CD8-positive, alpha-beta memory T cell (primary cell): ENCODE measurements at places on chromosomes 7 and 10. TPM values are rescaled to one million over a fixed set of nuclear protein-coding genes. Genes with fewer than 3 reads are reported as not detected.

ARL4A gene
- 50.3 TPM for polyA plus RNA-seq

DNA sequence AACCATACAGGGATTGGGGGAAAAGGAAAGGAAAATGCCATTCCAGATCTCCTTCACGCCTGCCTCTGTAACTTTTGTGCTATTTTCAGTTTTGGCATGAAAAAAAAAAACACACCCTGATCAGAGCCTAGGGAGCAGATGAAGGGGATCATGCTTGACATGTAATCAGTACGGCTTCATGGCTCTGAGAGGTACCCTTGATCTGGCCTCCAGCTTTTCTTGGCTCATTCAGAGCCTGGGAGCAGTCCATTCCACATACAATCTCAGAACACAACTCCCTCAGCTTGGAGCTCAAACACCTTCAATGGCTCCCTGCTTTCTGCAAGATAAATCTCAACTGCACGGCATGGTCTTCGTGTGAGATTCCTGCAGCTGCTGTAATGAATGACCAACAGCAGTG is 422.8 kb upstream of the ZMIZ1 start:
- DNase-seq: no peak

DNA sequence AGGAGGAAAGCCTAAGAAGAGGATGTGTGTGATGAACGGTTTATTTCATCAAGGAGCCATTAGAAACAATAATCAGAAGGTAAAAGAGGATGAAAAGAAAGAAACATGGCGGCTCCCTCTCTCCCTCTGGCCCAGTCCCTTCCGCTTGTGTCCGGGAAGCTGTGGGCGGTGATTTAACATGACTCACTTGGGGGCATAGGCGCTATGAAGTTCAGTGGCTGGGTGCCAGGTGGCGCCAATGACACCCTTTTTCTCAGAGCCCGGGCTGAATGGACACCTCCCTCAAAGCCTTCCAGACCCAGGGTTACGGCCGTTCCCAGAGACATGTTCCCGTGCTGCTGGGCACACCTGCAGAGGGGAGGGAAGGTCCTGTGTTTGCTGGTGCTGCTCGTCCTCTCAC is 244.0 kb downstream of the SKAP2 start:
- DNase-seq: no peak

DNA sequence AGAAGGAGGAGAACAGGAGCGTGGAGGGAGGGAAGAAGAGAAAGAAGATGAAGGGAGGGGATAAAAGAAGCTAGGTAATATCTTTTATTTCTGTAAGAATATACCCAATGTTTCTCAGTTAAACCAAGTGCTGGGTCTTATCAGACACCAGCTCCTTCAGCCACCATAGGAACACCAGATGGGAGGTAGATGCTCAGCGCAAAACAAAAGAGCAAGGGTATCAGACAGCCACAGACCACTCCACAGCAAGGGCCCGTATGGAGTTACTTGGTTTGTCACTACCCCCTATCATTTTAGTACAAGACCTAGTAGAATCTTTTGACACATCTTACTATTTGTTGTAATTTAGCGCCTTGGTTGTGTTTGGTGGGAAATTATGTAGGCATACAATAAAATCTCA is 65.9 kb upstream of the FAM133B start:
- DNase-seq: no peak

FAM25C gene
- polyA plus RNA-seq: not detected

DNA sequence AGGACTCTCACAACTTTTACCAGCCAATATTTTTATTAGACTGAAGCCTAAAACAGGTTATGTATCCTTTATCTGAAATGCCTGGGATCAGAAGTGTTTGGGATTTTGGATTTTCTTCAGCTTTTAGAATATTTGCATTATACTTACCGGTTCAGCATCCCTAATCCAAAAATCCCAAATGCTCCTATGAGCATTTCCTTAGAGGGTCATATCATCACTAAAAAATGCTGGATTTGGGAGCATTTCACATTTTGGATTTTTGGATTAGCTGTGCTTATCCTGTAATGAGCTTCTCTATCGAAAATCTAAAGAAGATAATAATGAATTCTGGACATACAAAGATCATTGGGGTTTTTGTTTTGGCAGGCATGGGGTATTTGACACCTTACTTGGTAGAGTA is 53.0 kb downstream of the RALA start:
- DNase-seq: no peak

ATRNL1 gene
- polyA plus RNA-seq: not detected

TRIL gene
- polyA plus RNA-seq: not detected

GSDME gene
- polyA plus RNA-seq: 0.26 TPM

DNA sequence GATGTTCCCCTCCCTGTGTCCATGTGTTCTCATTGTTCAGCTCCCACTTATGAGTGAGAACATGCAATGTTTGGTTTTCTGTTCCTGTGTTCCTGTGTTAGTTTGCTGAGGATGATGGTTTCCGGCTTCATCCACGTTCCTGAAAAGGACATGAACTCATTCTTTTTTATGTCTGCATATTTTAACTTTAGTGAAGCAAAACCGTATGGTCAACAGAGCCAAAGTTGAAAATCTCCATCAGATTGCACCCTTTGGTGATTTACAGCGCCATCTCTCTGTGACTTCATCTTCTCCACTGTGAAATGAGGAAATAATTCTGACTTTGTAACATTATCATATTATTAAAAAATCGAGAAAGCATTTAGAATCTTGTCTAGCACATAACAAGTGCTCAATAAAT is 132.3 kb upstream of the PLXDC2 start:
- DNase-seq: no peak

- no peak for DNase-seq
Observed at GRCh38 chr10:11658801-11659368, 47.4 kb upstream of the USP6NL start.

WASHC2A gene
- 46.1 TPM for polyA plus RNA-seq

GRCh38 chr10:110818311-110819256 is 53.1 kb upstream of the PDCD4 start:
- DNase-seq: no peak

TMEM178B gene
- 0.02 TPM for polyA plus RNA-seq

CLEC2L gene
- polyA plus RNA-seq: not detected

BEND7 gene
- not detected for polyA plus RNA-seq

ST8SIA6 gene
- 1.9 TPM for polyA plus RNA-seq

GRCh38 chr10:14377591-14378175 is 47.0 kb upstream of the FRMD4A start:
- DNase-seq: no peak

DNA sequence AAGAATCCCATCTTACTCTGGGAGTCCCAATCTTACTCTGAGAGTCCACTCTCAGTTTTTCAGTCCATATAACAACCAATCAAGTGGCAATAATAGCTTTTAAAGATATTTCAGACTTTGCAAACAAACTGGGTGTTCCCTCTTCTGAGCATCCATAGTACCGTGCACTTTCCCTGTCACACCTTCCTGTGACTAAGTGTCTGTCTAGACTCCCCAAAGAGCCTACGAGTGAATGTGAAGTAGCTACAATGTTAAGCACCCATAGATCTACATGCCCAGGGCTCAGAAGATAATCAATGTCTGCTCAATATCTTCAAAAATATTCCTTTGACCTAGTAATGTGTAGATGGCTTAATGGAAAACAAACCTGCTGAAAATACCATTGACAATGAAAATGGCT is 95.6 kb upstream of the ASAH2 start:
- no peak for DNase-seq

GRCh38 chr10:124943301-124944092 is 1.6 kb downstream of the ZRANB1 start:
- no peak for DNase-seq

TUBB8 gene
- not detected for polyA plus RNA-seq

GRCh38 chr7:16416289-16417282 is 4.8 kb downstream of the CRPPA start:
- DNase-seq: no peak

GRCh38 chr10:114905450-114905849 is 32.5 kb upstream of the TRUB1 start:
- DNase-seq: no peak

- no peak for DNase-seq
Observed at GRCh38 chr7:87505557-87506245, 30.2 kb upstream of the ABCB4 start.

DNA sequence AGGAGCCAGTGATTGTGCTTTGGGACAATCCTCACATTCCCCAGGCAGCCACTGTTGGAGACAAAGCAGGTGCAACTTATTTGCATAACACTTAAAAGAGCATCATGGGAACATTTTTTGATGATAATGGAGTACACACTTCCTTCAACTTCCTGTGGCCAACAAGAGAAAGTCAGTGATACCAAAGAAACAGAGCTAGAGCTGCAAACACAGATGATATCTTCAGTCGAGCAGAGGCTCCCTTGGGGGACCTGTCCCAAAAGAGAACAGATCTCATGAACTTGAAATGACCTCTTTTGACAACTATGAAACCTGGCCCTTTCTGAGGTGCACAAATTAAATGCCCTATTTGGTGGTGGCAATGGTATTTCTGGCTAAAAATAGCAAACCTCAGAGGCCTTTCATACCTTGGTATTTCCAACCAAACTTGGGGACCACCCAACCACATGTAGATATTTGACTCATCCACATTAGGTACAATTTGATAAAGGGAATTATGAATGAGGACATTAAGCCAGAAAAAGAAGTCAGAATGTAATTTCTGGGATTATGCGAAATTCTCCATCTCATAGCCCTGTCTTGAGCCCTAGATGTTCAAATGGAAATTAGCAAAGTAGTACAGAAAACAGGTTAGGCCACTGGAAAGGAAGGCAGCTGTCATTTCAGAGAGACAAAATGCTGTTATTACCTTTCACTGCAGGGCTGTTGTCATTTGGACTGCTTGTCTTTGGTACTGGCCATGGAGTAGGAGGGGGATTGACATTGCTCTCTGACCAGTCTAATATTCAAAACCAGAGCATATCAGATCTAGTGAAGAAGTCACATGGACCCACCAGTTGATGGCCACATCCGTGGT is 146.2 kb downstream of the ICA1 start:
- DNase-seq: no peak

DNA sequence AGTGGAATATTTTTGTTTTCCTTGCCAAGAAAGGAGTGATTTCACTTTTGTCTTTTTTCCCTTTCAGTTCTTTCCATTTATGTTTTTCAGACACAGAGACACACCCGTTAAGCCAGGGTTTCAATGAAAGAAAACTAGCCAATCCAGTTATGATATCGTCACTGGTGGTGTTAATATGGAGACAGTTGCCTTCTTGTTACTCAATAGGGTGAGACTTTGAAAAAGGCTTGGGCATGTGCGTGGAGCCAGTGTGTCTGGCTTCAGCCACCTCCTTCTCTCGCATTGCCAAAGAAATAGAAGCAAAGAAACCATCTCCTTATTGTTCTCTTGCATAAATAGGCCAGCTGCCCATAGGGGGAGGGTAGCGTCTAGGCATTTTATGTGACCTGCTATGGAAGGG is 84.1 kb upstream of the DLX6 start:
- DNase-seq: no peak

GRCh38 chr7:111180338-111180737 is 89.4 kb downstream of the LRRN3 start:
- no peak for DNase-seq

C7orf57 gene
- not detected for polyA plus RNA-seq

CTAGE15 gene
- polyA plus RNA-seq: 0.29 TPM

TAS2R3 gene
- polyA plus RNA-seq: not detected

- no peak for DNase-seq
Observed at GRCh38 chr7:30931161-30931928, 19.7 kb downstream of the AQP1 start.

DNA sequence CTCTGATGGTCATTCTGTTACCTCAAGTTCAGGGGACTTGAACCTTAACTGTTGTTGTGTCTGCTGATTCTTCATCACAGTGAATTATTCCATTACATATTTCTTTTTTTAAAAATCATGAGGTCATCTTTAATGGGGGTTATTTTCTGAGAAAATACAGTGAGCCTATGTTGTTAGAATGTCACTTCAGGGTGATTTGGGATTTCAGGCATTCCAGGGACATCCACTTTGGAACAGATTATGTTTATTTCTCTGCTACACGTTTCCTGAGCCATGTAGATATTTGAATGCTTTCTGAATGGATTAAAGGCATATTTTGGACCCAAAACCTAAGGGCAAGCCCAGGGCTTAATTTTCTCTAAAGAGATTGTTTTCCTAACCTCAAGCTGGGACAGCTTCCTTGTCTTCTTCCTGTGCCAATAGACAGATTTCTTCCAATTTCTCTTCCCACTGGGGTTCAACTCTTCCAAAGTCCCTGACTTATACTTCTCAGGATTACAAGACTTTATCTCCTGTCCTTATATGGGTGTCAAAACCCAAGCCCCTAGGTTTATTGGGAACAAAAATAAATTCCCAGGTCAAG is 271.7 kb downstream of the ARHGAP12 start:
- no peak for DNase-seq

DNA sequence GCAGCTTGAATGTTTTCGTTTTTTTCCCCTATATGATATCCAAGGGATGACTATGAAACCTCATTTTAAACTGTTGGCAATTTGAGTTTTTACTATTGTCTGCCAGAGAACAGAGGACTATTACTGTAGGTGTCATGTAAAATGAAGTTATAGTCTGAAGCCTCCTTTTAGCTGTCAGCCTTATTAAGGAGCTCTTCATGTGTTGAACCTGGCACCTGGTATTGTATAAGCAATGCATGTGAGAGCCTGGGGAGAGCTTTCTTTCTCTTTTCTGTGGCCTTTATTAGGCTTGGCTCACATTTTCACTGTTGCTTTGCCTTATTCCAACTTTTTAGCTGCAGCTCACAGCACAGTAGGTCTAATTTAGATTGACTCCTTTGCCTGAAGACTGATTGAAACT is 119.1 kb upstream of the FOXP2 start:
- DNase-seq: no peak

GRCh38 chr7:101859411-101860106 is 42.1 kb downstream of the CUX1 start:
- DNase-seq: no peak

DNA sequence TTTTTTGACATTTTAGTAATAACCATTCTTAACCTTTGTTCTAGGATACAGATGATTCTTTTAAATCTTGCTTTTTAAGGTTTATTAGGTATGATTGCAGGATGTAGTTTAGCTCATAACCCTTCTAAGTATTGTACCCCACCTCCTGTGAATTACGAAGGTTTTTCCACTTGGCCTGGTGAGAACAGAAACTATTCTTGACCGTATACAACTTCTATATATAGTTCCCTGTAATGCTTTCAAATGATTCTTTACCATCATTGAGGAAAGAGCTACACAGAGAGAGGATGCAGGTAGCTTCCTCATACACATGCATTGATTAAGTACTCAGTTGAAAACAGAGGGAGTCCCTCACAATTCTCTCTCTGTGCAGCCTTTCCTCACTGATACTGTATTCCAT is 86.3 kb downstream of the PALS2 start:
- no peak for DNase-seq

RHOBTB1 gene
- not detected for polyA plus RNA-seq
